MM.1S (cell line): ENCODE measurements at places on chromosomes 11 and 22.

DNA sequence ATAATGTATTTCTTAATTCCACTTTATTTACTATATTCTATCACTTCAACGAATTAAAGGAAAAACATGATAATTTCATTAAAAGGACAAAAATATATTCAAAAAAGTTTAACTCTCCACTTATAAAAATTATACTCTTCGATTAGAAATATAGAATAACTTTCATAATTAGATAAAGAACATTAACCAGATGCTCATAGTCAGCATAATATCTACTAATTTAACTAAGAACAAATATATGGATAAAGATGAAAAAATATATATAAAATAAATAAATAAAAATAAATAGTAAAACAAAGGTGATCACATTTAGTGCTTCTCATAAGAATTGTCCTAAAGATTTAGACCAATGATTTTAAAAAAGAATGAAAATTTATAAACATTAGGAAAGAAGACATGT is 1065.2 kb upstream of the CNTN5 start:
- no peak for DNase-seq

DNA sequence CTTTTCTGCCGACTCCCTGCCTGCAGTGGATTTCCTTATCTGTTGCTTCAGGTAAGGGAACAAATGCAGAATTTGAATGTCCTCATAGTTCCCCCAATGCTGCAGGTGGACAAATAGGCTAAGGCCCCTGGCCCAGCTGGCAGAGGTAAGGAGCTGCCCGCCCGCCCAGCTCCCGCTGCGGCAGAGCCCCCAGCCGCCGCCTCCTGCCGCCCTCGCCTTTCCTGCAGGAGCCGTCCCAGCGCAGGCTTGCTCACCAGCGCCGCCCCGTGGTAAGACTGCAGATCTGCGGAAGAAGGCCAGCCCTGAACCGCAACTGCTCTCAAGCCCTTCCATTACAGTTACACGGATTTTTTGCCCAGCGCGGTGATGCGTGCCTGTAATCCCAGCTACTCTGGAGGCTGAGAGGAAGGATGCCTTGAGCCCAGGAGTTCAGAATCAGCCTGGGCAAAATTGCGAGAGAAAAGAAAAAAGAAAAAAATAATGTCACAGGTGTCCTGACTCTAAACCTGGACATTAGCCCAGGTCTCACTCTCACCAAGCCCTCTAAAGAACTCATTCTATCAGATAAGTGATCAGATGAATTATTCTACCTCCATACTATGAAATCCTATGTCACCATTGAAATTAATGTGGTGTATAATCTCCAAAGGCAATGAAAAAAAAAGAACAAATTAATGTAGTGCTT is 51.2 kb upstream of the EMID1 start:
- DNase-seq = peak; percentile 70

GRCh38 chr22:19636696-19637407 is 77.5 kb upstream of the SEPTIN5 start:
- no peak for DNase-seq

GRCh38 chr11:47354913-47355282 is 2.4 kb upstream of the MYBPC3 start:
- DNase-seq = no peak

- peak; percentile 42 for DNase-seq
These were observed 845 bp downstream of the MPPED2 start for GRCh38 chr11:30585125-30585891.

GRCh38 chr11:72233773-72234513 is 9.4 kb downstream of the INPPL1 start:
- DNase-seq = no peak

- DNase-seq = peak; percentile 14
These were observed 81.5 kb upstream of the TP53AIP1 start for GRCh38 chr11:129023968-129024676.

- DNase-seq = no peak
These were observed 12.6 kb downstream of the ZNF143 start for GRCh38 chr11:9473408-9473807.

- no peak for DNase-seq
These were observed 141.2 kb downstream of the CWF19L2 start for GRCh38 chr11:107316426-107316825.

DNA sequence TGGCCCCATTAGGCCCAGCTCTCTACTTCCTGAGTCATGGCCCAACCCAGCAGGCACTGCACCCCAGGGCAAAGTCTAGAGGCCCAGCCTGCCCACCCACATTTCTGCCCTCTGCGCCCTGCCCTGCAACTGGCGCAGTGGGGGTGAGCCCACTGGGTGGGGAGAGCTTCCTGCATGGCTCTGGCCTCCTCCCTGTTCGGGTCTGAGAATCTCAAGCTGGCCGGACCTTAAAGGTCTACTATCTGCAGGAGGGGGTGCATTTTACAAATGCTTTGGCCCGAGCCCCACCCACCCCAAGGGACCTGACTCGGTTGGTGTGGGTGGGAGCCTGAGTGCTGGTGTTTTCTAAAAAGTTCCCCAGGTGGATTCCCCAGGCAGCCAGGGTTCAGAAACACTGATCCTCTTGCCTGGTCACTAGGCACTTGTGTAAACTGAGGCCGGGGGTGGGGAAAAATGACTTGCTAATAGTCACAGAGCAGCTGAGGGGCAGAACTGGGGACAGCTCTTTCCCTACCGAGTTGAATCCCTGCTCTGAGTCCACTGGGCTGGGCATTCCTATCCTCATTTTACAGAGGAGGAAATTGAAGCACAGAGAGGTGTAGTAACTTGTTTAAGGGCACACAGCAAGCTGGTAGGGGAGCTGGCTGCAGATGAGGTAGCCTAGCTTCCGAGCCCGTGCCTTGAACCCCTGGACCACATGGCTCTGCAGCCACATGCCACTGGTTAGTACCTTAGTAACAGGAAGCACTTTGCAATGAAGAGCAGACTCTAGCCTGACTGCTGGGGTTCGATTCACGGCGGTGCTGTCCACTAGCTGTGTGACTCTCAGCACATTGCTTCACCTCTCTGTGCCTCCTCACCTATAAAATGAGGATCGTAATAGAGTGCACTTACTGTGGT is 36.3 kb downstream of the CD82 start:
- no peak for DNase-seq

GRCh38 chr11:57681168-57681567 is 13.3 kb downstream of the ZDHHC5 start:
- no peak for DNase-seq

DNA sequence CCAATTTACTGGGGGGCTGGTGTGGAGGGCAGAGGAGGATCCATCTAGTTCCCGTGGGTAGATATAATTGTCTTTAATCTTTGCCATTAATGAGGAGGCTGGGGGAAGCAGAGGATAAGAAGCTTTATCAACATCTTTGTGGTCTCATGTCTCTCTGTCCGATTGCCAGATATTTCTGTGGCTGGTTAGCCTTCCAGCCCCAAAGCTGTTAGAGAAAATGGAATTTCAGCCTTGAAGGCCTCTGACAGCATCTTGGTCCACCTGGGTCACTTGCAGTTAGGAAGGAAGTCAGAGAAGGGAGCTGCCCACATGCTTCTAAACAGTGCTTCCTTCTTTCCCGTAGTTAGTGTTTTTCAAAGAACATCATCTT is 56.9 kb downstream of the ABTB2 start:
- no peak for DNase-seq
